ENCODE measurements at places on chromosomes 7 and 10.

DNA sequence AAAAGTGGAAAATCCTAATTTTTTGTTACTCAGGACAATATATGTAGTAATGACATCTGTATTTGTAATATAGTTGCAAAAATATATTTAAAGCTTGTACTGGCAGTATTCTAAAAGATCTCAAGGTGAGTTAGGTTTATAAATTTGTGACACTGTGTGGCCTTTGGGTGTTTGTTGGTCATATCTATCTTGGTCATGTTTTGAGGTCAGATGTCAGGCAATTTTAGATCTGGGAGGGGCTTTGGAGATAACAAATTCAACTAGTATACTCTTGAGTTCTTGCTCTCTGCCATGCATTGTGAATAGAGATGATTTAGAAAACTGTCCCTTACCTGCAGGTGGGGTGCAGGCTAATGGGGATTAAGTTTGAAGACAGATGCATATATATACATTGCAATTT is 3.1 kb downstream of the TBC1D12 start:
- DNase-seq: no peak

DNA sequence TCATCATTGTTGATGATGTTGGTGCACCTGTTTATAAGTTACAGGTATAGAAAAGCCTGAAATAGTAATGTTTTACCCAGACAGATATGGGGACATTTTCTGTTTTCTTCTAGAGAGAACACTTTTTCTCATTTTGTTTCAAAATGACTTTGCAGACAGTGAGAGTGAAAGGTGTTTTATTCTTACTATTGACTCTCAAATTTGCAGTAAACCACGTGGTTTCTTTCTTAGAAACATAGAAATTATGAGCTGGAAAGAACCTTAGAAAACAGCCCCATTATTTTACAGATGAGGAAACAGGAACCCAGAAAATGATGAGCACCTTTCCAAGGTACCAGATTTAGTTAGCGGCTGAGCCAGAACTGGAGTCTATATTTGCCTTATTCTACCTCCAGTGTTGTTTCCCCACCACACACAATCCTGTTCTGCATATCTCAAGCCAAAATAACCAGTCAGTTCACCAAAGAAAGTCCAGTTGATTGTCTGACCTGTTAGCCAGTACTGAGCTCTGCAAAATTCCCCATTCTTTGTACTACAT is 138.9 kb upstream of the AHR start:
- no peak for DNase-seq

GRCh38 chr7:72441791-72442190 is 29.7 kb upstream of the CALN1 start:
- no peak for DNase-seq

DNA sequence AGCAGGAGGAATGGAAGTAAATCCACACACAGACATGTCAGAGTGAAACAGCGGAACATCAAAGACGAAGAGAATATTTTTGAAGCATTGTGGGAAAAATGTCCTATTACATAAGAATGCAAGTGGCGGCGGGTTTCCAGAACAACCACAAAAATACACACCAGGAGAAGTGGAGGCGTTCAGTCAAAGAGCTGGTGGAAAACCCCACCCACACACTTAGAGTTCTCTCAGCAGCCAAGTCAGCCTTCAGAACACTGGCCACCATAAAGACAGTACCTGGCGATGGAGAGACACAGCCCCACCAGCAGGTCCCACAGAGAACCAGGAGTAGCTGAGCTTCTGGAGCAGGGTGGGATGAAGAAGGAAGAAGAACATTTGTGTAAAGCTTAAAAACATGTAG is 23.7 kb downstream of the NKX6-2 start:
- DNase-seq: no peak

DNA sequence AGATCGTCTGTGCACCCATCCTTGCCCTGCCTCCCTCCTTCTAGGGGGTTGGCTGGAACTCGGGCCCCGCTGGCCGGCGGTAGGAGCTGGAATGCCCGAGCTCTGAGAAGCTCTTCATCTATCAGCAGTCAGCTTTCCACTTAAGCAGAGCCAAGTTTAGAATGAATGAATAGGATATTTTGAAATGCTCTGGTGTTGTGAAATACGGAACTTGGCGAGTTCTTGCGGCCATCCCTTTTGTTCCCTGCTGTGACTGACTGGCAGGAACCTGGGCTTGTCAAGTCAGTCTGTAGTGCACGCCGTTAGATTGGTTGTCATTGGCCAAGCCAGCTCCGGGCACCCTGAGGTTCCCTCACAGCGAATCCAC is 33.3 kb downstream of the FOXK1 start:
- no peak for DNase-seq

DNA sequence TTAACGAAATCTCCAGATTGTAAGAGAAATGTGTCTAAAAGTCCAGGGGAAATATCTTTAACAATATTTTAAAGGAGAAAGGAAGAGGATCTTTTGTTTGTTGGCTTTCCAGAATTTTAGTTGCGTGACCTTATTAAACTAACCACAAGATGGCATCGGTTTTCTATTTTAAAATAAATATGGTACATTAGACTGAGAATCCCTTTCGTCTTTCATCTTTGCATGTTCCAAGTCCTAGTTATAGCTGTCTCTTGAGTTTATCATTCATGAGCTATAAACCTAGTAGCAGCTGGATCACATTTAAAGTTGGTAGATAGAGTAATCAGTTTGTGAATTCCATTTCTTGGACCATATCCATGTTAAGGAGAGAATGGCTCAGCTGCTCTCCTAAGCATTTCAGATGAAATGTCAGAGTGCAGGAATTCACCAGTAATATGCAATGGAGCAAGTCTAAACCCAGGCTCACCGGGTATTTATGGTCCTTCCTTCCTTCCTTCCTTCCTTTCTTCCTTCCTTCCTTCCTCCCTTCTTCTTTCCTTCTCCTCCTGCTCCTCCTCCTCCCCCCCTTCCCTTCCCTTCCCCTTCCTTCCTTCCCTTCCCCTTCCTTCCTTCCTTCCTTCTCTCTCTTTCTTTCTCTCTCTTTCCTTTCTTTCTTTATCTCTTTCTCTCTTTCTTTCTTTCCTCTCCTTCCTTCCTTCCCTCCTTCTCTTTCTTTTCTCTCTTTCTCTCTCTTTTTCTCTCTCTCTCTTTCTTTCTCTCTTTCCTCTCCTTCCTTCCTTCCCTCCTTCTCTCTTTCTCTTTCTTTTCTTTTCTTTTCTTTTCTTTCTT is 57.8 kb upstream of the RAB18 start:
- DNase-seq: no peak

GRCh38 chr7:38215115-38215514 is 37.1 kb downstream of the STARD3NL start:
- no peak for DNase-seq

- no peak for DNase-seq
Observed at GRCh38 chr7:47535704-47536628, 45.9 kb downstream of the TNS3 start.

GRCh38 chr7:155001756-155002410 is 1.0 kb downstream of the PAXIP1 start:
- DNase-seq: no peak

DNA sequence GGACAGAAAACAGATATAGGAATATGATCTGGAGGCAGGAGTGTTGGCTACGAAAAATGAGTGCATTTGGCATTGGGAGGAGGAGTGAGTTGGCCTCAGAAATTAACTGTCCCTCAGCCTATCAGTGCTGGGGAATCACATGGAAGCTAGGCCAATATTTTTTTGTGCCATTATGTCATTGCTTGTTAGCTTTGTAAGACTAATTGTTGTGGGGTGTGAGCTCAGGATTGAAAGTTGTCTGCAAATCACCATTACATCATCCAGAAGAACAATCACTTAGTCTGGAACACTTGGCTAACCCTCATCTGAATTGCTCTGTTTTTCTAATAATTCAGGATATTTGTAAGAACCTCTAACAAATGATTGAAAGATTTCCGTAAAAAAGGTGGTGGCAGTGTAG is 45.2 kb upstream of the SEMA3D start:
- DNase-seq: no peak

- DNase-seq: no peak
Observed at GRCh38 chr7:84663224-84663623, 468.6 kb upstream of the SEMA3A start.

DNA sequence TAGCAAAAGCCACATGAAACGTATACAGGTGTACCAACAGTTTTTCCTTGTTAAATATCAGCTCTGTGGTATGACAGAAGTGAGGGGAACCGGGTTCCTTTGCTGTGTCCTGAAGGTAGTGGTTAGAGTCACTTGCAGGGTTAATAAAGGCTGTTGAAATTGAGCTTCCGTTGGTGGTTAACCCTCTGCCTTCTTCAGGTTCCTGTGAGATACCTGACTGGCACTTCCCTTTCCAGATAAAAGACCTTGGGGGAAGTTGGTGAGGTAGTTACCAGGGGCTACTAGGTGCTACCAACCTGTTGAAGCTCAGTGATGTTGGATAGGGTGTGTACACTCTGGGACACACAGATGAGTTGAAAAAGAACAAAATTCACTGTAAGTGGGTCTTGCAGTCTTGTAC is 384.1 kb downstream of the GATA3 start:
- no peak for DNase-seq

All from stimulated activated CD4-positive, alpha-beta T cell treated with anti-CD3 and anti-CD28 coated beads, Interleukin-1b, Interleukin-23, amount 100 ng/mL, for 1 hour (primary cell).